CD4-positive, alpha-beta T cell treated with Interleukin-17A for 4 hours (primary cell): ENCODE measurements at places on chromosomes 3 and 15.

- no peak for DNase-seq
Measured at GRCh38 chr3:55891106-55891505, 404.0 kb upstream of the WNT5A start.

GRCh38 chr3:65550137-65550536 is 488.6 kb downstream of the MAGI1 start:
- DNase-seq: no peak

GRCh38 chr3:55621026-55621422 is 133.9 kb upstream of the WNT5A start:
- DNase-seq: no peak

DNA sequence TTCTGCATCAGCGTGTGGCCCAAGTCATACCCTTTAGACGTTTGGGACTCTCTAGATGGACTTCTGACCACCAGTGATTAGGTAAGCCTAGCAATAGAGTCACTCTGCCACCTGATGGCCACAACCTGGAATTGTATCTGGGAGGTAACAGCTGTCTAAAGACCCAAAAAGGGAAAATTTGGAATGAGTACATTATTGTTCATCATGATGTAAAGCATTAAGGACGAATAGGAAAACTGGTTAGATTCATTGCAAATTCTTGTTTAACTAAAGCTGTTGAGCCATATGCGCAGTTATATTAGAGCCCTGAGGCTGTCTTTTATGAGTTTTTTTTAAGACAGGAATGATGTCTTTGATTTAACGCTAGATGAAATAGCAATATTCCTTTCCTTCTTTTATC is 63.6 kb downstream of the FAM81A start:
- peak; percentile 12 for DNase-seq

DNA sequence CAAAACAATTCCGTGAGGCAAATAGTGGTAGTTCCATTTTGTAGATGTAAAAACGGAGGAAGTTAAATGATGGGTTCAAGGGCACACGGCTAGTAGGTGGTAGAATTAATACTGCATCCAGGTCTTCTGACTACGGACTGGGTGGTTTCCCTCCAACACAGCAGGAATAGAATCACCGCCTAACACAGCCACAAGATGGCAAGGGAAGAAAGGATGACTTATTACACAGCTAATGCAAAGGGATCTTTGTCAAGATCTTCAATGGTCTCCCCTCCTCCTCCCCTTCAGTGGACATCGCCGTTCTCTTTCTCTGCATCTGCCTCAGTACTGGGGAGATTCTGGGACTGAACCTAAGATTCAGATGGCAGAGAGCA is 524 bp upstream of the TOPBP1 start:
- peak; percentile 16 for DNase-seq

GRCh38 chr3:23944007-23944783 is 891 bp upstream of the NR1D2 start:
- DNase-seq: no peak

DNA sequence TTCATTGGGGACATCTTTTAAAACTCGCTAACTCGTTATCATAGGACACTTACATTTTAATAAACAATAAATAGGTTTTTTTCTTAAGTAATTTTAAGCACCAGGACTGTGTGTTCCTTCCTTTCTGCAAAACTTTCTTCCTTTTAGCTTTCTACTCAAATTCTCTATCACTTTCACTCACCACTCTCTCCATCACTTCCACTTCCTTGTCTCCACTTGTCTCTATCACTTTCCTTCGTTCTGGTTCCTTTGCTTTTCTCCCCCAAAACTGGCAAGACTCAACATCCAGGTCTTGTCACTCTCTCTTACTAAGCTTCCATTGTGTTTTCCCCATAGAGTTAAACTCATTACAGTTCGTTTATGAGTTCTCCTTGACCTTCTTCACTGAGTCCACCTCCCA is 99.0 kb downstream of the ZPLD1 start:
- DNase-seq: no peak

DNA sequence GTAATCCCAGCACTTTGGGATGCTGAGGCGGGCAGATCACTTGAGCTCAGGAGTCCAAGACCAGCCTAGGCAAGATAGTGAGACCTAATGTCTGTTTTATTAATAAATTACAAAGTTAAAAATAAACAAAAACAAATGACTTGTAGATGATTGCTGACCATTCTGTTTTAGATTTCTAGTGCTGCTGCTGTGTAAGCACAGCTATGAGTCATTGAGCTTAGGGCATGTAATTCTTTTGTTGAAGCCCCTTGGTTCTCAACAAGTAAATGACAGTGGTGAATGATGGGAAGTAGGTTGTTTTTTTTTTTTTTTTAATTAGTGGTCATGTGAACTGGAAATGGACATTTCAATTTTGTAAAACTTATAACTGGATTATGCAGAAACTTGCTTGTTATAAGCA is 63.3 kb downstream of the LEO1 start:
- DNase-seq: no peak

- DNase-seq: no peak
Measured at GRCh38 chr3:10757821-10758130, 58.3 kb upstream of the SLC6A11 start.

- DNase-seq: no peak
Measured at GRCh38 chr15:72764656-72765055, 18.9 kb downstream of the ADPGK start.

- DNase-seq: peak; percentile 27
Measured at GRCh38 chr15:92074646-92075045, 221.1 kb downstream of the SLCO3A1 start.

GRCh38 chr3:45198264-45199260 is 27.5 kb downstream of the TMEM158 start:
- DNase-seq: no peak

DNA sequence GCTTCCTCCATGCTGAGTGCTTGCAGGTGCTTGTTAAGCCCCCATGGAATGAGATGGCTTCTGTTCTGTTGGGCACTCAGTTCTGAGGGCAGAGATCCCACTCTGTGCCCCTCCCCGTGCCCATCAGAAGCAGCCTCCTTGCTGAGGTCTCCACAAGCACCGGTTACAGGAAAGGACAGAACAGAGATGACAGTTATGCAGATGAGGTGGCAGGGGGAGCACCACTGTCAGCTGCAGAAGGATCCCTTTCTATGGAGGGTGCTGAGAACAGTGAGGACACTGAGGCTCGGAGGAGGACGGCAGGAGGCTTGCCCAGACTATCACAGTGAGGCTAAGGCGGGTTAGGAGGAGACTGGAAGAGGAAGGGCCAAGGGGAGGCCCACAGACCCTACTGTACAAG is 12.4 kb downstream of the CACNA2D2 start:
- no peak for DNase-seq

DNA sequence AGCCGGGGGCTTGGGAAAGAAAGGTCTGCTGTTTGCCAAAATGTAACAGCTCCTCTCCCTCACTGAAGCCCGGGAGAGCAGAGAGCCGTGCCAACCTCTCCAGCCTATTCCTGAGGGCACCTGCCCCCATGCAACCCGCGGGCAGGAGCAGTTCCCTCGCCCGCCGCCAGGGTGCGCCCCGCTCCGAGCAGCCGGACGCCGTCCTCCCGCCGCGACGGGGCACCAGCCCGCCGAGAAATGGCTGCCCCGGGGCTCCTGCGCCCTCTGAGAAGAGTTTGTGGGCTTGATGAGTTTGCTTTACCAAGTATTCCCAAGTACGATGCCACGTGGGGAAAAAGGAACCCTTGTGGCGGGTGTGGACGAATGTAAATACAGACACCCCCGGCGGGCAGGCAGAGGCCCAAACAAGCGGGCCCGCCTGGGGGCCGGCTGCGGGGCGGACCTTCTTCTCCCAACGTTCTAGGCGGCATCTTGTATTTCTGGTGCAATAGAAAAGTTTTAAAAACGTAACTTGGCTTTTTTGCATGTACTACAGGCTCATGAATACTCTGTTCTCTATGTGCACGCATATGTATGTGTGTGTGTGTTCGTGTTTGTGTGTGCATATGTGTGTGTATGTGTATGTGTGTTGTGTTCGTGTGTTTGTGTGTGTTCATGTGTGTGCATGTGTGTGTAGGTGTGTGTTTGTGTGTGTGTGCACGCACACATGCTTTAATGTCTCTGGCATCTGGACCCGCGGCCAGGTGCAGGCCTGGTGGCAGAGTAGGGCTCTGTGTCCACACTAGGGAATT is 162.9 kb downstream of the CHSY1 start:
- peak; percentile 84 for DNase-seq

DNA sequence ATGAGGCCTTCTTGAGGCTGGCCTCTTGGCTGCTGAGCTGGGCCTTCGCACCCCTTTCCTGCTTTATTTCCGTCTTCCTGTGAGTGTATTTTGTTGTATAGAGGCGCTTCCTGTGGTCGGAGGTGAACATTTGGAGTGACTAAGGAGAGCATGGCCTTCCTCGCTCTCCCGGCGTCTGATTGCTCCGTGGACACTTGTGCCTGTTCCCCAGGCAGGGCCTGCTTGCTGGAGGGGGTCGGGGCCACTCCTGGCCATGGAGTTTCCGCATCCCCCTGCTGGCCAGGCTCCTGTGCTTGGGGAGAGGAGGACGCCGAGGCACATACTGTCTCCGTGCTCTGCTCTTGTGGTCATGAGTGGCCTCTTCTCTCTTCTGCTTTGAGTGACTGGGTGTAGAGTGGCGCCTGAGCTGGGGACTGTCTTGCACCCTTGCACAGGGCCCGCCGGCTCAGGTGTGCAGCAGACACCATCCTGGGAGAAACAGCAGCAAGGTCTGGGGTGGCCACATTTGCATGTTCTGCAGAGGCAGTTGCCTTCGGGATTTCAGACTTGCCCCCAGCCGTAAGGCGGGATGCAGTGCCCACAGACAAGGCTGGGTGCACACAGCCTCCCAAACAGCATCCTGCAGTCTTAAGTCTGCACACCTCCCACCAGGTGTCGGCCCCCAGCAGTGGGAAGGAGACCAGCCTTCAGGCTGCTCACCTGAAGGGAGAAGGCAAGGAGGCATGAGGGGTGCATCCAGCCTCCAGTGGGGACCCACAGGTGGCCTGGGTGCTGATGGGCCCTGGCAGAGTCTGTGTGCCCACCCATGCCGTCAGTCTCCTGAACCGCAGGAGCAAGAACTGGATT is 16.4 kb downstream of the KLF13 start:
- peak; percentile 54 for DNase-seq

DNA sequence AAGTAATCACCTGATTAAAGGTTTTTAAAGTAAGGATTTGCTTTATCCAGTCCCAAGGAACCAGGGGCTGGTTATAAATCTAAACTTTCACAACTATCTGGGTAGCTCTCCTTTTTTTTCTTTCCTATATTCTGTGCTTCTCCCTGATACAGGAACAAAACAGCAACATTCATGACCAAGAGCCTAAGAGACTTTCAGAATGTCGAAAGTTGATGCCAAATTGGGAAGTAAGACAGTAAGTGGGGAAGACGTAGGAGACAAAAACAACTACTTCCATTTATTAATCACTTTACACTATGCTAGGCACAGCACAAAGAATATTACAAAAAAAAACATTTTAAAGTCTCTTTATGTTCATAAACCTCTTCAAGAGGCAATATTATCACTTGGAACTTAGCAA is 211.6 kb downstream of the MAGI1 start:
- DNase-seq: no peak

DNA sequence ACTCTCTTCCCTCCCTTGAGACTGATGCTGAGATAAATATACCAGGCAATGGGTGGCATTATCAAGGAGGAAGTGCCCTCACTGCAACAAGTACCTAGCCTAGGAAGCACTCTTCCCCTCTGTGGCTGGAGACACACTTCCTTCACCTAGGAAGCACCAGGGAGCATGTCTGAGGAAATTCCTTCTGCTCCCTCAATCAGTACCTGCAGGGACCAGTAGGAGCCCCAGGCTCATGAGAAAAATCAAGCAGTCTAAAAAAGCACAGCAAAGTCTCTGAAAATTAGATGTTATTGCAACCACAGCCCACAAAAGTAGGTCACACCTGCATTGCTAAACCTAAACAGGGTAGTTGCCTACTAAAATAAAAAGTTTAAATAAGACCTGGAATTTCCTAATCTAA is 78.2 kb upstream of the TRPM1 start:
- DNase-seq: no peak

DNA sequence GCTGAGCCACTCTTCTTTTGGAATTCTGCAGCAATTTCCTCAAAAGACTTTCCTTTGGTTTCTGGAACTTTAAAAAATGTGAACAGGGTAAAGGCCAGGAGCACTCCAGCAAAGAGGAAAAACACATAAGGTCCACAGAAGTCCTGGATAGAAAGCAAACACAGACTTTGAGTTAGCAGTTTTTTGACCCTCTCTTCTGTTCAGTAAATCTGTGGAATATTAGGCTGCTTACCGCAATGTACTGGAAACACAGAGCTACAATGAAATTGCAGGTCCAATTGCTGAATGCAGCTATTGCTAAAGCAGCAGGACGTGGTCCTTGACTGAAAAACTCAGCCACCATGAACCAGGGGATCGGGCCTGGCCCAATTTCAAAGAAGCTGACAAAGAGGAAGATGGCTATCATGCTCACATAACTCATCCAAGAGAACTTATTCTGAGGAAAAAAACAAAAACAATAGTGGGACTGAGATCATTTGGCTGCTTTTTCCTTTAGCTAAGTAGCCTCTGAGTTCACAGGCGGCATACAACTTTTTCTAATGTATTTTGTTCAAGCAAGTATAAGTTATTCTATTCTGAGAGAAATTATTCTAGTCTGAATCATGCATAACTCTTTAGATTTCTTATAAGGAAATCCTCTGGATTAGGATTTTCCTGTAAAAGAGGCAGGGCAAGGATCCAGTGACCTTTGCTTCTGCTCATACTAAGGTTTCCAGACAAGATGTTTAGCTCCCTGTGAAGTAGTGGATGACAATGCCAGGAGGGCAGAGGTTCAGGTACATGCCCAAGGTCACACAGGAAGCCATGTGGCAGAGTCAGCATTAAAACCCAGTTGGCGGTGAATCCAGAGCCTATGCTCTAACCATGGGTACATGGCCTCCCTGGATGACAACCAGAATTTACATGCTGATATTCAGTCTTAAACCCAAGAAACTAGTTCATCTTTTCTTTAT is 28.3 kb downstream of the SLC2A2 start:
- DNase-seq: no peak

GRCh38 chr3:109852283-109852682 is 514.9 kb upstream of the DPPA4 start:
- DNase-seq: no peak

- DNase-seq: no peak
Measured at GRCh38 chr15:47736143-47736786, 19.0 kb downstream of the SEMA6D start.

GRCh38 chr3:171565481-171566058 is 105.4 kb upstream of the TNIK start:
- no peak for DNase-seq

- DNase-seq: no peak
Measured at GRCh38 chr3:53230789-53231188, 25.0 kb downstream of the TKT start.

DNA sequence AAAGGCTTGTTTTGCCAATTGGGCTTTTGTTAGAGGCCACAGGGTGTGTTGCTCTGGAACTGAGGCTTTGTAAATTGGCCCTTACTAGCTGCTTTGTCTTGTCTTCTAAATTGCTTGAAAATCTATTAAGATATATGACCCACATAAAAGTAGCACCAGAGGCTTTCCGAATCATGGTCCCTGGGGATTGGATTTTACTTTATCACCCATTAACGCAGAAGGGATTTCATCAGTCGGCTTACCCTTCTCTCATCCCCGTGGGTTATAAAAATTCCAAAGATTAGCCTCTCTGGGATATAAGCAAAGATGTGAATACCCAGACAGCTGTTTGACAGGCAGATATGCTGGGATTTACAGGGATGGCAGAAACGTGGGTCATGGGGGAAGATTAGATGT is 98.3 kb upstream of the CHL1 start:
- DNase-seq: no peak
